ENCODE measurements at places on chromosomes 1 and 21.

DNA sequence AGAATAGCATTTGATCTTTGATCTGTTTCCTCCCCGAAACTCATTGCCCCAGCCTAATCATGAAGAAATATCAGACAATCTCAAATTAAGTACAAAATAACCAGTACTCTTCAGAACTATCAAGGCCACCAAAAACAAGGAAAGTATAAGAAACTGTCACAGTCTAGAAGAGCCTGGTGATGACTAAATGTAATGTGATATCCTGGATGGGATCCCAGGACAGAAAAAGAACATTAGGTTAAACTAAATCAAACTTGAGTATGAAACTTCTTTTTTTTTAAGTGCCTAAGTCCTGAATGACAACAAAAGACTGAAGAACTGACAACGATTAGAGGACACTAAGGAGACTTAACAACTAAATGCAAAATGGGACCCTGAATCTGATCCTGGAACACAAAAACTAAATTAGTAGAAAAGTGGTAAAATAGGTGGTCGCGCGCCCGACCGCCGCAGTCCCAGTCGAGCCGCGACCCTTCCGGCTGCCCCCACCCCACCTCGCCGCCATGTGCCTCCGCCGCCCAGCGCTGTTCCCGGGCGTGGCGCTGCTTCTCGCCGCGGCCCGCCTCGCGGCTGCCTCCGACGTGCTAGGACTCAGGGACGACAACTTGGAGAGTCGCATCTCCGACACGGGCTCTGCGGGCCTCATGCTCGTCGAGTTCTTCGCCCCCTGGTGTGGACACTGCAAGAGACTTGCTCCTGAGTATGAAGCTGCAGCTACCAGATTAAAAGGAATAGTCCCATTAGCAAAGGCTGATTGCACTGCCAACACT lies 5.5 kb upstream of the PRKAB2 start:
- DNase-seq, result no peak

DNA sequence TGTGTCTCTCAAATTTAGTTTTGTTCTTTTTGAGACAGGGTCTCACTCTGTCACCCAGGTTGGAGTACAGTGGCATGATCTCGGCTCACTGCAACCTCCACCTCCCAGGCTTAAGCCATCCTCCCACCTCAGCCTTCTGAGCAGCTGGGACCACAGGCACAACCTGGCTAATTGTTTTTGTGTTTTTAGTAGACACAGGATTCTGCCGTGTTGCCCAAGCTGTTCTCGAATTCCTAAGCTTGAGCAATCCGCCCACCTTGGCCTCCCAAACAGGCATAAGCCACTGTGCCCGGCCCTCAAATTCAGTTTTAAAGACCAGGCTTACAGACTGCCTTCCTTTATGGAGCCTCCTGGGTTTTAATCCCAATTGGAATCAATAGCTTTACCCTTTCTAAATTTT lies 83.7 kb upstream of the SELENON start:
- DNase-seq, result no peak

GRCh38 chr1:171984850-171985485 lies 143.7 kb downstream of the DNM3 start:
- DNase-seq, result peak; percentile 38

DNA sequence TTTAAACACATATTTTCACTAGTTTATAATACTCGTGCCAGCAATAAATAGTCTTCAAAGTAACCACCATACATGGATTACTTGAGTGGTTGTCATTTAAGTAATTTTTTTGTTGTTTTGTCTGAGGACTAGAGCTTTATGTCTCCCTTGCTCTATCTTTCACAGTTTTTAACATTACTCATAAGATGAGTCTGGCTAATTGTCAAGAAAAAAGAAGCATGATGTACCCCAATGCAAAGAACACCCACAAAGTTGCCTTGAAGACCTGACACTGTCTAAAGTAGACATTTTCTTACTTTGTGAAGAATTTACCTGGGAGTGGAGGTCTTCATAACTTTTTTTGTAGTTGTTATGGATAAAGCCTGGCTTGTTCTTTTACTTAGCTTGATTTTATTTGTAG lies 210.4 kb upstream of the BRINP3 start:
- DNase-seq, result no peak

DNA sequence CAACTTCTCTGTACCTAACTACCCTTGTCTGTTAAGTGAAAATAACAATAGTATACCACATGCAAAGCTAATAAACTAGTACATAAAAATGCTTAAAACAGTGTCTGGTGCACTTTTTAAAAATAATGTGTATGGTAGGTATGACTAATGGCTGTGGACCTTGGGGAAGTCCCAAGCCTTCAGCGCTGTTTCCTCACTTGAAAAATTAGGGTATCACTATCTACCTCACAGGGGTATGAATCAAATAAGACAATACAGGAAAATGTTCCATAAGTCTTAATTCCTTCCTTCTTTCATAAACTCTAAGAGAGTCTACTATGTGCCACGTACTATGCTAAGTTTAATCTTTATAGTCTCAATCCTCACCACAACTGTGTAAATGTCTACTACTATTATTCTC lies 32.0 kb downstream of the EGLN1 start:
- DNase-seq, result no peak

DNA sequence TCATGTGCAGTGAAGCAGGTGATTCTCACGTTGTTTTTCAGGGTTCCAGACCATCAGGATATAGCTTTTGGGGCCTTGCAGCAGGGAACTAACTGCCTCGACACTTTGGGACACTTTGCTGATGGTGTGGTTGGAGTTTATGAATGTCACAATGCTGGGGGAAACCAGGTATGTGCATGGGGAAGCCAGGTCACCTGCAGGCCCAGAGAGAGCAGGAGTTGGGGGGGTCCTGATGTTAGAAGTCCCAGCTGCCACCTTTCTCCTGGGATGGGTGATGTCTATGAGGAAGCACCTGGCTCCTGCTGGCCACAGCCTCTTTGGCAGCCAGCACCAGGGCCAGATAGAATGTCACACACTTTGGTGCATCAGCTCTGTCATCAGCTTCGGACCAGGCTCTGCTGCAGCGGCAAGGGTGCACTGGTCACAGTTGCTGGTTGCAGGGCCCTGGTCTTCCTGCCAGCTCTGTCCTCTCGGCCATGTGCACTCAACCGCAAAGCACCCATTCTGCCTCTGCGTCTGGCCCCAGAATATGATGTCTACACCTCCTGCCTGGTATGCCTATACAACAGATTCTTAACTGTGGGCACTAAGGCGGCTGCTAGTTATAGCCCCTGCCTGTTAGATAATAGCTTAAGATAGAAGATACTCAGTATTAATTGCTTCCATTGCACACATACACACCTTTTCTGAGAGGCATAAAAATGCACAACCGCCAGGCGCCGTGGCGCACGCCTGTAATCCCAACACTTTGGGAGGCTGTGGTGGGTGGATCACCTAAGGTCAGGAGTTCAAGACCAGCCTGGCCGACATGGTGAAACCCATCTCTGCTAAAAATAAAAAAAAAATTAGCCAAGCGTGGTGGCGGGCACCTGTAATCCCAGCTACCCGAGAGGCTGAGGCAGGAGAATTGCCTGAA lies 160.7 kb downstream of the PGBD5 start:
- DNase-seq, result no peak

- DNase-seq, result no peak
Measured at GRCh38 chr1:109295712-109296415, 10.9 kb downstream of the MYBPHL start.

GRCh38 chr1:206967096-206967849 lies 3.0 kb downstream of the FCAMR start:
- no peak for DNase-seq

DNA sequence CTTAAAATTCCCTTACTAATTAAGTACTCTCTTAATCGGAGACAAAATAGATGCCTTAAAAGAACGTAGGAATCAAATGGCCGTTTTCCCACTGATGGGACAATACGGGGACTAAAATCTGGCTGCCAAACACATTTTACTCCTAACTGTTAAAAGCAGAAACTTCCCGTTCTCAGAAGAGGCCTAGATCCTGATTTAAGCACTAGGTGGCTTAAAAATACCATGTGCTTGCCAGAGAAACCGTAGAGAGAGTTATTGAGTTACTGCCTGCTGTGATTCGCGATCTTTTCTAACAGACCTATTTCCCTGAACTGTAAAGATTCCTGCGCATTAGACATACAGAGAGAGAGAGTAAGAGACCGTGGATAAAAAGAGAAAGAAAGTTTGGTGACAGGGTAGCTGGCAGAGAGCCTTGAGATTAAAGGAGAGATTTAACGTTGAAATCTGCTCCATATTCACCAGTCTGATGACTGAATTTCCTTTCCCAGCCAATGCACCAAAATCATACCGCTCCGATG lies 54.4 kb upstream of the STUM start:
- DNase-seq, result no peak

GRCh38 chr1:239893127-239893731 lies 198.5 kb upstream of the FMN2 start:
- no peak for DNase-seq

- DNase-seq, result no peak
Measured at GRCh38 chr1:226985839-226986463, 45.9 kb downstream of the COQ8A start.

GRCh38 chr1:36175137-36176095 lies 19.5 kb downstream of the MAP7D1 start:
- peak; percentile 20 for DNase-seq

GRCh38 chr1:150187560-150187931 lies 37.8 kb downstream of the PLEKHO1 start:
- DNase-seq, result no peak

DNA sequence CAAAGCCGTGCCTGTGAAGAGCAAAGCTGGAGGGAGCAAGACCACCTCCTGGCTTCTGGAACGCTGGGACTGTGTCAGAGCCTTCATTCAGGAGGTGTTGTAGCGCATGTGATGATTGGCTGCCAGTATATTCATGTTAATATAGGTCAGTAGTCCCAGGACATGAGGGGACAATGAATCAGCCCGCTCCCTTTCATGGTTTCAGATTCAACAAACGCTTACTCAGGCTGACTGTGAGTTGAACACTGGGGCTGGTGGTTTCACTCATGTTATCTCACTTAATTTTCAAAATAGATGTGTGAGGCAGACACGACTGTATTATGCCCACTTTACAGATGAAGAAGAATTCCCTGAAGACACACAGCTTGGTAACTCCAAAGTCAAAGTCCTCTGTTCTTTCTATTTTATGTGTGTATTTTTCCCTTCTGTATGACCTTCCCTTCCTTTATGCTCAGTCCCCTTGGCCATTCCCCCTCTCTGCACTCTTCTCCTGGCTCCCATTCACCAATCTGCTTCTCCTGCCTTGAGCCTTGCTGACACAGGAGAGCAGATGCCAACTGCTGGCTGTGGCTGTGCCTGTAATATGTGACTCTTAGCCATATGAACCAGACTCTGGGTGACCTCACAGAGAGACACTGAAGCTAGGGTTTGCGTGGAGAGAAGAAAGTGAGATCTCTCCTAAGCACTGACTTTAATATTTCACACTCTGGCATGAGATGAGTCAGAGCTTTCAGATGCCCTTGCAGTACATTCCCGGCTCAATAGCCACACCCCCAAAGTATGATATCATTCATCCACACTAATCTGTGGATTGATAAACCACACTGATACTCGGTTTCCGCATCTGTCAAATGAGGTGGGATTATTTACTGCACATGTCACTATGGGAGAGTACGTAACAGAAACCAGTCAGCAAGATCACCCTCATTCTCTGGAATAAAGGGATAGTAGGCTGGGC lies 31.4 kb upstream of the KIRREL1 start:
- DNase-seq, result no peak

DNA sequence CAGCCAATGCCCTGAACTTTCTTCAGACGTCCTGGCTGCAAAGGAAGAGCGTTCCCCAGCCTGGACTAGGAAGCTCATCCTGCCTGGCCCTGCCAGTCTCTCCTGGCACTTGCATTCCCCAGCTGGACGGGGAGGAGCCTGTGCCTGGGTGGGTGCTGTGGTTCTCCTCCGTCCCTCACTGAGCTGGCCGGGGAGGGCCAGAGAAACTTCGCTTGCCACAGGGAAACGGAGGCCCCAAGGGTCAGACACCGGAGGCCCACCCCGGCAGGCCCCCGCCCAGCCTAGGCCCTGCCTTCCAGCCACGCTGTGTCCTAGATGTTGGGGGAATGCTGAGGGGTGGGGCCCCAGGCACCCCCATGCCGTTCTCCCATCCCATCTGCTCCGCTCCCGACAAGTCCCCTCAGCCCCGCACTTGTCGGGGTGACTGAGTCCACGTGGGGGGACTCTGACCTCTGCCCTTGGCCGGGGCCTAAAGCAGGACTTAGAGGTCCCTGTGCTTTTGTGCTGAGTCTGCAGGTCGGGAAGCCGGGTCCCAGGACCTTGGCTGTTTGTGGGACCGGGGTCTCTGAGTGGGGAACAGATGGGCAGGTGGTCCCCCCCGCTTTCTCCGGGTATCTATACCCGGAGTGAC lies 4.8 kb downstream of the FTCD start:
- no peak for DNase-seq

DNA sequence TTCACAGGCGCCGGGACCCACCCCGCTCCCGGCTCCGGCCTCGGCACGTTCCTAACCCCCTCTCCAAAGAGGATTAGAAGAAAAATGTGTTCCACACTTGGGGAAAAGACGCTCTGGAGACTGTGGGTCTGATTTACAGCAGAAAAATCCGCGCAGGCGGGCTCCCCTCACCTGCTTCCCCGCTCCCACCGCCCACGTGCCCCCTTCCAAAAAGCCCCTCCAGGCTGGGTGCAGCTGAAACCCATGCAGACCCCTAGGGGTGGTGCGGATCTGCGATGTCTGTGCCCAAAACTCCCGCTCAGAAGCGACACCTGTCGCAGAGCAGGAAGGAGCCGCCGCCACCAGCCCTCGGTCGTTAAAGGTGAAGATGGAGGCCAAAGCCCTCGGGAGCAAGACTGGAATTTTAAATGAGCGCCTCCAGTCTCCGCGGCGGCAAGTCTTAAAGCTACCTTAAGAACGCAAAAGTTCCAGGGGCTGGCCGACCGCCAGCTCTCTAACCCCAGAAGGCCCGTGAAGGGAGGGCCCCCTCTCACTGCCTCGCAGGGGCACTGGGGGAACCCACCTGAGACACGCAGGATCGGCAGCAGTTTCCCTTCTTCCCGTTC lies 688 bp upstream of the CHD5 start:
- DNase-seq, result no peak

- no peak for DNase-seq
Measured at GRCh38 chr1:92362970-92363369, 64.1 kb downstream of the RPAP2 start.

DNA sequence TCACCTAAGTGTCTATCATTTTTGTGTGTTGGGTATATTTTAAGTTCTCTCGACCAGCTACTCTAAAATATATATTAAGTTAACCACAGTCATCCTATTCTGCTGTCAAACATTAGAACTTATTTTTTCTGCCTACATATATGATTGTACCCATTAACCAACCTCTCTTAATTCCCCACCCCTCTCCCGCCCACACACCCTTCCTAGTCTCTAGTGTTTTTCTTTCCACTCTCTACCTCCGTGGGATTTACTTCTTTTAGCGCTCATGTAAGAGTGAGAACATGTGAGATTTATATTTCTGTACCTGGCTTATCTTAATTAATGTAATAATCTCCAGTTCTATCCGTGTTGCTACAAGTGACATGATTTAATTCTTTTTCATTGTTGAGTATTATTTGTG lies 26.6 kb downstream of the KCNK2 start:
- no peak for DNase-seq

GRCh38 chr1:231032963-231033362 lies 7.1 kb downstream of the FAM89A start:
- DNase-seq, result no peak

- DNase-seq, result no peak
Measured at GRCh38 chr21:29557931-29558725, 259.4 kb downstream of the BACH1 start.

Data from NCI-H774 (cell line).